Left colon (tissue), 2 donors: ENCODE measurements at places on chromosomes 3 and 15.
A peak's percentile ranks its signal among the peaks of the same experiment; 100 is the strongest.

DNA sequence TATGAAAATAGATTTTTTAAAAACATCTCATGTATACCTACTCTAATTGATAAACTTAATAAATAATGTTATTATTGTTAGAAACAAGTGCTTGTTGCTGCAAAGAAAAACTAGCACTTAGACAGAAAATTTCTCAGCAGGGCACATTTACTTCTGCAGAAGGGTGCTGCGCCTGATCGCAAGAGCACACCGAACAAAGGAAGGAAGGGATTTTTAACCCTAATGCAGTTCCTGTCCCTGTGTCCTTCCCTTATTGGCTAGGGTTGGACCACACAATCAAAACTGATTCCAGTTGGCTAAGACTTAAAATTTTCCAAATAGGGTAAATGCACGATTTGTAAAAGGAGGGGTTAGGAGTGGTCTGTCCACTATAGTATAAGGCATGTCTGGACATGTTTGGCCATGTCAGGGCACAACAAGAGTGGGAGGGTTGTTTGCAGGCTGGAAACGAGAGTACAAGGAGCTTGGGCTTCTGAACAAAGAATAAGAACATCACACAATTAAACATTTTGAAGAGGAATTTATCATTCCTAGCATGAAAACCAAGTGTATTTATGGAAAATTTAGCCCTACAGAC, 4.7 kb downstream of the DTWD1 start:
- DNase-seq = no peak

DNA sequence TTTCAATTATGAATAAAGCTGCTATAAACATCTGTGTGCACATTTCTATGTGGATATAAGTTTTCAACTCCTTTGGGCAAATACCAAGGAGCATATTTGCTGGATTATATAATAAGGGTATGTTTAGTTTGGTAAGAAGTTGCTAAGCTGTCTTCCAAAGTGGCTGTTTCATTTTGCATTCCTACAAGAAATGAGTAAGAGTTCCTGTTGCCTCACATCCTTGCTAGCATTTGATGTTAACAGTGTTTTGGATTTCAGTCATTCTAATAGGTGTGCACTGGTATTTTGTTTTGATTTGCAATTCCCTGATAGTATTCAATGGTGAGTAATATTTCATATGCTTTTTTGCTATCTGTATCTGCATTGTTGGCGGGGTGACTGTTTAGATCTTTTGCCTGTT, 120.7 kb upstream of the MDFIC2 start:
- DNase-seq = no peak

DNA sequence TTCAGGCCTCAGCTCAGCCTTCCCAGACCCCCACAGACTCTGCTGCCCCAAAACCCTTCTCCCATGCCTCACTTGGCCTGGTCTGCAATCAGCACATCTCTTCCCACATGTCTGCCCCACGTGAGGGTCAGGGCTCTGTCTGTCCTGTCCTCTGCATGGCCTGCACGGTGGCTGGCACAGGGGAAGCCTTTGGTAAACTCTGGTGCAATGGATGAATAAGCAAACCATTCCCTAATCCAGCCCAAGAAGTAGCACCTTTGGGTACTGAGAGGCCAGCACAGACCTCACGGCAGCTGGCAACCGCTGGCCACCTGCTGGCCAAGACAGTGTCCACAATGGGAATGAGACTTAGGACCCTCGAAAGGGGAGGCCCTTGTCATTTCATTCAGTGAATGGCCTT, 27.7 kb downstream of the ABTB1 start:
- no peak for DNase-seq

DNA sequence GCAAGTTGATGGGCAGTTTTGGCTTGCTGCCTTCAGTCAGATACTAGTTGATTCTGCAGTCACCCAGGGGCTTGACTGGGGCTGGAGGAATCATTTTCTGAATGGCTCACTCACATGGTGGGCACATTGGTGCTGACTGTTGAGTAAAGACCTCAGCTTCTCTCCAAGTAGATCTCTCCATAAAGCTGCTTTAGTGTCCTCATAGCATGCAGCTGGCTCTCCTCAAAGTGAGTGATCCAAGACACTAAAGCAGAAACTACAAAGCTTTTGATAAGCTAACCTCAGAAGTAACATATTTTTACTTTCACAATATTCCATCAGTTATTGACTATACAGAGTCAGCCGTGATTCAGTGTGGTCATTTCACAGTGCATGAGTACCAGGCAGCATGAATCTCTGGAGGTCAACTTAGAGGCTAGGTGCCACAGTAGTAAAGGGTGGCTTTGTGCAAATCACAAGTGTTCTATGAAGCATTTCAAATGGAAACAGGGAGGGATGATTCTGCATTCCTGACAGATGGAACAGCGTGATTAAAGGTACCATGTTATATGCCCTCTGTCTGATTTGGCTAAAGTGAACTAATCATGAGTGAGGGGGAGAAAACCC, 24.3 kb upstream of the ATP8B4 start:
- no peak for DNase-seq

DNA sequence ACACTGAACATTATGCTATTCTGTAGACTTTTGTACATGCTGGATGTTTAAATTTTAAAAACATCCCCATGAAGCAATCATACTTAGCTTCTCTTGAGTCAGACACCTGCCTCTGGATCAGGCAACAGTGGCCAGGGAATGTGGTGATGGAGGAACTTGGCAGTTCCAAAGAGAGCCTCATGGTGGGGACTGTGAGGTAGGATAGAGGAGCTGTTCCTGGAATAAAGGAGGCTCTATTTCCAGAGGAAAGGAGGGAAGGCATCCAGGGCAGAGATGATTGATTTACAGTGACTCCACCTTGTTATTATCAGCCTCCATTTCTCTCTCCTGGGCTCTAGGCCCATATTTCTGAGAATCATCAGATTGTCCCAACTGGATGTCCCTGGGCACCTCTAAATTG, 35.0 kb upstream of the ABHD17C start:
- DNase-seq = peak; percentile 36

DNA sequence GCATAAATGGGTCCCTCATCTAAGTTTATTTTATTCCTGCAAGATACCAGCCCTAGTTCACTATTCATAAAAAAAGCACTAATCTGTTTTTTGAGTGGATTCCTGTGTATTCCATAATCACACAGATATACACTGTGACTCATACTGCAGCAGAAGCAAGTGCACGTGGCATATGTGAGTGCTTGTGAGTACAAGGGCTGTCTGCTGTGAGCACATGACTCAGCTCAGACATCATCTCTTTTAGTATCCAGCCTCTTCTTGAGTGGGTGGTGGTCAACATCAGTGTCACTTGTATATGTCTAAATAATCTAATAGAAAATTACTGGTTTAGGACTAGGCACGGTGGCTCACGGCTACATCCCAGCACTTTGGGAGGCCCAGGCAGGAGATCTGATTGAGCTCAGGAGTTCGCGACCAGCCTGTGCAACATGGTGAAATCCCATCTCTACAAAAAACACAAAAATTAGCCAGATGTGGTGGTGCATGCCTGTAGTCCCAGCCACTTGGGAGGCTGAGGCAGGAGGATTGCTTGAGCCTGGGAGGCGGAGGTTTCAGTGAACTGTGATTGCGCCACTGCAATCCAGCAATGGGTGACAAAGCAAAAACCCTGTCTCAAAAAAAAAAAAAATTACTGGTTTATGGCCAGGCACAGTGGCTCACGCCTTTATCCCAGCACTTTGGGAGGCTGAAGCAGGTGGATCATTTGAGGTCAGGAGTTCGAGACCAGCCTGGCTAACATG, 49.8 kb downstream of the NIPA2 start:
- no peak for DNase-seq

DNA sequence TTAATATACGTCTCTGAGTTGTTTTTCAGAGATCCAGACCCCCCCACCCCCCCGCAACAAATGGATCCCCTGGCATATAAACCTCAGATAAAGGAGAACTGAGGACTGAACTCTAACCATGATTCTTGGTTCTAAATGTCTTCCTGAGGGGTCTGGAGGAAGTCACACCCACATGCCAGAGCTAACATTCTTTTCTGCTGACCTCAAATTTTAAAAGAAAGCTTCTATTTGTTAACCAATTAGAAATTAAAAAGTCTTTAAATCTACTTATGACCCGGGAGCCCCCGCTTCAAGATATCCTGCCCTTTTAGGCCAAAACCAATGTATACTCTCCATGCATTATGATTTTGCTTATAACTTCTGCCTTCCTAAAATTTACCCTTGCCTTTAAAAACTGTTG, 188.3 kb downstream of the ECT2 start:
- no peak for DNase-seq

DNA sequence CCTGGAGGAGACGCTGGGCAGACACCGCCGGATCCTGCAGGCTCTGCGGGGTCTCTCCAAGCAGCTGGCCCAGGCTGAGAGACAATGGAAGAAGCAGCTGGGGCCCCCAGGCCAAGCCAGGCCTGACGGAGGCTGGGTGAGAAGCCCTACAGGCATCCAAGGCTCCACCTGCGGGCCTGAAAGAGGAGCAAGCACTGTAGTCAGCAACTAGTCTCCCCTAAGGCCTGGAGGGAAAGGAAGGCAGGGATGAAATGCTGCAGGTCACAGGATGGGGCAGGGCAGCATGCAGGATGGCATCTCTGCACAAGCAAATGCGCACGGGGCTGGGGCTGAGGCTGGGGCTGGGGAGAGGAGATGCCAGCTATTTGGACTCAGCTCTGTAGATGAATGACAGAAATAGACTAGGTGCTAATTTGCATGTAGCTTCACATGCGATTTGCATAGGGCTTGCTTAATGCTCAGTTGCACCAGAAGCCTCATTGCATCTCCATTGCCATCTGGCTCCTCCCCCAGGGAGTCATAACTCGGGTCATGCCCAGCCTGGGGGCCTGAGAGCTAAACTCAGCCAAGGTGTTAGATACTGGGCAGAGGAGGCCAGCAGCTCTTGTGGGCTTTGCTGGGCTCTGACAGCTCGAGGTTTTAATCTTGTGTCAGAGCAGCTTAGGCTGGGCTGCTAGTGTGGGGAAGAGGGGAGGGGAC, 5.2 kb upstream of the CPLX3 start:
- no peak for DNase-seq

DNA sequence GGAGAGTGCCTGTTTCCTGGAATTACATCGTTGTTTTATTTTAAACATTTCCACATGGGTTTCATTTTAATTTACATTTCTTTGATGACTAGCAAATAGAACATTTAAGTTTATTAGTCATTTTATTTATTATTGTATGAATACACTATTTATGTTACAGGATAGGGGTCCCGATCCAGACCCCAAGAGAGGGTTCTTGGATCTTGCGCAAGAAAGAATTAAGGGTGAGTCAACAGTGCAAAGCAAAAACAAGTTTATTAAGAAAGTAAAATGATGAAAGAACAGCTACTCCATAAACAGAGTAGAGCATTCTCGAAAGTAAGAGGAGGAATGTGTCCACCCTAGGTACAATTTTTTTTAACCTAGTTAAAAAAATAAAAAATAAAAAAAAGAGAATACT, 539.5 kb downstream of the NAALADL2 start:
- DNase-seq = no peak

- no peak for DNase-seq
Measured at GRCh38 chr3:83457551-83457950, 1501.2 kb upstream of the CADM2 start.

- no peak for DNase-seq
Measured at GRCh38 chr3:111852540-111852939, 6.5 kb upstream of the PHLDB2 start.

DNA sequence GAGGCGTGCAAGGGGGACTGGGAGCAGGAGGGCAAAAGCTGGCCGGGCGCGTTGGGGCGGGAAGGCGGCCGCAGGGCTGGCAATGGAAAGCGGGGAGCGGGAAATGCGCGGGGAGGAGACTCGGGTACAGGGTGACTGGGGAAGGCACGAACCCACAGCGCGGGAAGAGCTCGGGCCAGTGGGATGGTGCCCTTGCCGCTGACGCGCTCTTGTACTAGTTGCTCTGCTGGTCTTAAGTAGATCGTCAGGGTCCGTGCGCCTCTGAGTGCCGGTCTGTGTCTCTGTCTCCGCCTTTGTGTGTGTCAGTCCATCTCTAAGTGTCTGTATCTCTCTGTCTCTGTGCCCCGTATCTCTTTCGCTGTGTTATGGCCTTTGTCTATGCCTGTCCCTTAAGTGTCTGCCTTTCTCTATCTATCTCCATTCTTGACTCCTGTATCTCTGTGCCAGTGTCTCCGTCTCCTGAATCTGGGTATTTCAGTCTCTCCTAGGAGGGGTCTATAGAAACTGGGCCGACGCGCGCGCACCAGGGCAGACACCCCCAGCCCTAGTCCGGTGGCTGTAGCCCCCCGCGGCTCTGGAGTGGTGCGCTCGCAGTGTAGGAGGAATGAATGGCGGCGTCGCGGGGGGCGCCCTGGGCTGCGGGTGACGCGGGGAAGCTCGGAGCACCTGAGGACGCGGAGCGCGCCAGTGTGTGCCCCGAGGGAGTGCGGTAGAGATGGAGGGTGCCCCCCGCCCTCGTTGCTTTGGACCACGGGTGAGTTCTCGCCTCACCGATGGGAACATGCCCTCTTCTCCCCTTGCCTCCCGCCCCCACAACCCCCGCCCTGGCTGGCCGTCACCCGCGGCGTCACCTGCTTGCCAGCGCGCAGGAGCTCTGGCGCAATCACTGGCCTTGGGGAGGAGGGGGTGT, 756 bp upstream of the CAMK2N2 start:
- DNase-seq = no peak

DNA sequence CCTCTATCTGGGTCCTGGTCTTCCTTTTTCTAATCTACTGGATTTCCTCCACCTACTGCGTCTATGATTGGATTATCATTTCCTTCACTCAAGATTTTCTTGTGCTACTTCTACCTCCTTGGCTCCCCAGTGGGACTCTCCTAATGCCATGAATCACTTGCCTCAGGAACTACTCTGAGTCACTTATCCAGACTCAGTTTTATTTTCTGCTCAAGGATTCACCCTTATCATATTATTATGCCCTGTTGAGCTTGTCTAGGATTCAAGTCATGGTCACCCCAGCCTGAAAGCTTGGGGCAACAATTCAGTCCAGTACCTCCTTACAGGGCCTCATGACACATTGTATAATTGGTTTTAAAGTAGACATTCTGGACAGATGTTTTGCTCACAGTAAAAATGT, 968.1 kb downstream of the ROBO1 start:
- no peak for DNase-seq

DNA sequence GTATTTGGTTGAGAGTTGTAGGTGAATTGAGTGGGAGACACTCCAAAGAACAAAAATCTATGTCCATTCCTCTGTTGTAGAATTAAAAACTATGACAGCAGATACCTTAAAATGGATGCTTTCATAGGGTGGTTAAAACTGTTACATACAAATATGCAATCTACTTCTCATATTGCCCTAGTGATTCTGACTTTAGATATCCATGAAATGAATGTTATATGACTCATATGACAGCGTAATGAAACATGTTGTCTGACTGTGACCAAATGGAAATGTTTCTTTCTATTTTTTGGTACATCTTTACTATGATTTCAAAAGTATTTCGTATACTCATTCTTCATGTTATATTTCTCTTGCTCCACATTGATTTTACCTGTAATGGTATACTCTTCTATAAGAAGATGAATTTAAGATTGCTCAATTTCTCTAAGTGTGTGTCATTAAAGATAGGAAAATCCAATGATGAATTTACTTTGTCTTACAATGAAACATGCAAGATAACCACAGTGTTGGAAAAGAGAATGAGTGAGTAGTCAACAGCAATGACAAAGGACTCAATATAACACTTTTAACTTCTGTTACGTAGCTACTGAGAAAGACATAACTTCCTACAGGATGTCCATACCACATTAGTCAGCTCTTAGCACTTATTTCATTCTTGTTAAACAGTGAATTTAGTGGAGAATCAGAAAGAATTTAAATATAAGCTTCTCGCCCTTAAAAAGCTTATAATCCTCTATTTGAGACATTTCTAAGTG, 79.3 kb upstream of the LSAMP start:
- DNase-seq = no peak
